ENCODE measurements at places on chromosomes 1 and 21.

- DNase-seq = no peak
Measured at GRCh38 chr1:198773523-198773922, 134.7 kb downstream of the PTPRC start.

DNA sequence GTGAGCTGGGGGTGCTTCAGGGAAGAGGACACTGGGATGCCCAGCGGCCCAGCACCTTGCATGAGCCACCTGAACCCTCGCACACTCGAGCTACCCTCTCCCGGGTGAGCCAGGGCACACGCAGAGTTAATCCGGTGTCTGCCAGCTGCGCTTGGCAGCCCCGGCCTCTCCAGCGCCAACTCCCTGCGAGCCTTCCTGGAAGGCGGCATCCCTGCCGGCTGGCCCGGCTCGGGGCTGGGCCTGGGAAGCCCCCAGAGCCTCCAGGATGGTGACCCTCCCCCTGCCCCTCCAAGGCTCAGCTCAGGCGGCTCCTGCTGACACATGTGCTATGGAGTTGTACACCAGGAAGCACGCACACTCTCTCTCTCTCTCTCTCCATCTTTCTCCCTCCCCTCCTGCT, 48.7 kb downstream of the RAP1GAP start:
- DNase-seq = no peak

- DNase-seq = peak; percentile 3
Measured at GRCh38 chr1:60516996-60517395, 443.4 kb upstream of the C1orf87 start.

DNA sequence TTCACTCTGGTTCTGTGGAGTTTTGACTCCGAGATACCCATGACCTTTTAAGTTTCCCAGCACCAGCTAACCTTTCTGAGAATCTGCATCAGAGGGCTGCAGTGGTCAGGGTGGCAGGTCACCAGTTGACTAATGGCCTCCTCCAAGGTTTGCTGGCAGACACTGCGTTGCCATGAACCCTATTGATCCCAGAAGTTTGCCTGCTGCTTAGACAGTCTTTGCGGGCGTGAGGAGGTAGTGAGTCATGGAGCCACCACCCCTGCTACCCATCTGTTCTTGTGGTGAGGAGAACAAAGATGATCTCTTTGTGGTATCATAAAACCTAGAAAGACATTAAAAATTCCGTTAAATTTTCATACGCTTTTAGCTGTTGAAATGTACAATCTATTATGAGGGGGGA, 180.4 kb downstream of the FGGY start:
- no peak for DNase-seq

- DNase-seq = no peak
Measured at GRCh38 chr21:24097181-24097580, 1510.1 kb downstream of the MRPL39 start.

DNA sequence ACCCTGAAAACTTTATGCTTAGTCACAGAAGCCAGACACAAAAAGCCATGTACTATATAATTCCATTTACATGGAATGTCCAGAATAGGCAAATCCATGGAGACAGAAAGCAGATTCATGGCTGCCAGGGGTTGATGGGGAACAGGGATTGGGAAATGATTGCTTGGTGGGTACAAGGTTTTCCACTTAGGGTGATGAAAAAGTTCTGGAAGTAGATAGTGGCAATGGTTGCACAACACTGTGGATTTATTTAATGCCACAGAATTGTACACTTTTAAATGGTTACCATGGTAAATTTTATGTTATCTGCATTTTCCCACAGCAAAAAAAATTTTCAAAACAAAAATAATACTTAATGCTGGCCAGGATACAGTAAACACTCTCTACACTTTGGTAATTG, 40.6 kb downstream of the ENAH start:
- no peak for DNase-seq

GRCh38 chr1:193322211-193322610, 135.8 kb upstream of the B3GALT2 start:
- DNase-seq = no peak

- DNase-seq = no peak
Measured at GRCh38 chr1:218476385-218476784, 131.2 kb downstream of the TGFB2 start.

GRCh38 chr21:24759348-24760075, 847.8 kb downstream of the MRPL39 start:
- no peak for DNase-seq

DNA sequence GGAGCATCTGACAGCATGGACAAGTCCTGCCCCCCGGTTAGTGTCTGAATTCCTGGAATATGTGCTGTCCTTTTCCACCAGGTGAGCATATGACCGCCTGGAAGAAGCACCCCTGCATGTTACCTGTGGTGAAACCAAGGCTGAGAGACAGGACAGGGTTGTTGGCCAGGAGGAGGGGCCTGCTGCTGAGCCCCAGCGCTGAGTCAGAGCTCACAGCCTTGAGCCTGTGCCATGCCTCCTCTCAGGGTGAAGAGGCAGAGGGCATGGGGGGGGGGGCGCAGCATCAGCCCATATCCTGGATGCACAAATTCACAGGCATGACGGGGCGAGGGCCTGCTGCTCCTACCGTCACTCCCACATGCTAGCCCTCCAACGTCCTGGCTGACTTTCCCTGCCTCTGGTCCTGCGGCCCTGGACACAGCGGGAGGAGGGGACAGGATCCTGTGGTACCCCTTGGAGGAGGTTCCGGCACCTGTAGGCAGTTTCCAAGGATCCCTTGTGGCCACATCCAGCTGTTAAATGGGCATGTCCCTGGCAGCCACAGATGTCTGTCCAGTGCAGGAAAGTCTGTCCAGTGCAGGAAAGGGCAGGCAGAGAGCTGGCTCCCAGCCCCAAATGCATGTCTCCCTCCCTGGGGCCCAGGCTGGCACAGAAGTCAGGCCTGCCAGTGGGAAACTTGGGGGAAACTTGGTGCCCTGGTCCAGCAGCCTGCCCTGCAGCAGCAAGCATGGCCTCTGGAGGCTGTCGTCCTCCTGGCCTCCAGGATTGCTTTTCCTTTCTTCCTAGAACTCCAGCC, 23.9 kb downstream of the TTC34 start:
- DNase-seq = no peak

- no peak for DNase-seq
Measured at GRCh38 chr1:222557148-222557547, 9.2 kb upstream of the HHIPL2 start.

- no peak for DNase-seq
Measured at GRCh38 chr1:212108187-212108586, 72.6 kb downstream of the DTL start.

GRCh38 chr1:20711285-20712214, 6.3 kb downstream of the KIF17 start:
- DNase-seq = no peak

DNA sequence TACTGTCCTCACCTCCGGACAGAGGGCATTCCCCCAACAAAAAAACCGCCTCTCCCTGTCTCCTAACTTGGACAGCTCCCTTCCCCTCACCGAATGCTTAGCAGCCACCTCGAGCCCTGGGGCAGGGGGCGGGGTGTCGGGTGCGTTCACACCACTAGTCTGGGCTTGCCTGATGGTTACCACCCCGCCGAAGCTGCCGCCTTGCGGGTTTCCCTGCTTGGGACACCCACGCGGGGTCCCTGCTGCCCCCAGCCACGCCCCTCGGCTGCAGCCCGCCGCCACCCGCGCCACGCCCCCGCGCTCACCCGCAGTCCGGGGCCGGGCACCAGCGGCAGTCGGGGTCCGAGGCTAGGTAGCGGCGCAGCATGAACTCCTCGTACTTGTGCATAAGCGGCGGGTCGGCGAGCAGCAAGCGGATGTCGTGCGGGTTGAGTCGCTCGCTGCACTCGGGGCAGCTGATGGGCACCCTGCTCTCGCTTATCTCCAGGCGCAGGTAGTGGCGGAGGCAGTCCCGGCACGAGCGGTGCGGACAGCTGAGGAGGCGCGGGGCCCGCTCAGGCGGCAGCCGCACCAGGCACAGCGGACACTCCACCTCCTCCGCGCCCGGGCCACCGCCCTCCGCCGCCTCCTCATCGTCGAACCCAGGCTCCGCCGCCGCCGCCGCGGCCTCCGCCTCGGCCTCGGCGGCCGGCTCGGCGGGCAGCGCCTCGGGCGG, 706 bp downstream of the RNF19B start:
- DNase-seq = no peak

GRCh38 chr1:218304281-218305039, 19.4 kb downstream of the RRP15 start:
- DNase-seq = no peak

DNA sequence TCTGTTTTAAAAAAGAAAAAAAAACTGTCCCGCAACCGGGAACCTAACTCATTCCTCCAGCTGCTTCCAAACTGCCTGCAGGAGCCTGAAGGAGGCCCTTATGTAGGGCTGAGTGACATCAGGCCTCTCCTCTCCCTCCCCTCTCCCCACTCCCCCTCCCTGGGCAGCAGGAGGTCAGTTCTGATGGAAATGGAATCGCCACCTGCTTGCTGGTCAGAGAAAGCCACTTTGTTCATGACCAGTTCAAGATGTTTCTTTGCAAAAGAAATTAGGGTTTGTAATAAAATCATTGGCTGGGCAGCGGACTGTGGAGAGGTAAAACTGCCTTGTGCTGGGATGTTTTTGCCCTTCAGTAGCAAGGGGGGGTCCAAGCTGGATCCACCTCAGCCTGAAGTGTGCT, at the start of gene MAP1LC3C:
MAP1LC3C (minus strand) TSS at position 73 of the 400 bp plus-strand sequence. CDS start 90 bp downstream, outside the sequence.
- no peak for DNase-seq

DNA sequence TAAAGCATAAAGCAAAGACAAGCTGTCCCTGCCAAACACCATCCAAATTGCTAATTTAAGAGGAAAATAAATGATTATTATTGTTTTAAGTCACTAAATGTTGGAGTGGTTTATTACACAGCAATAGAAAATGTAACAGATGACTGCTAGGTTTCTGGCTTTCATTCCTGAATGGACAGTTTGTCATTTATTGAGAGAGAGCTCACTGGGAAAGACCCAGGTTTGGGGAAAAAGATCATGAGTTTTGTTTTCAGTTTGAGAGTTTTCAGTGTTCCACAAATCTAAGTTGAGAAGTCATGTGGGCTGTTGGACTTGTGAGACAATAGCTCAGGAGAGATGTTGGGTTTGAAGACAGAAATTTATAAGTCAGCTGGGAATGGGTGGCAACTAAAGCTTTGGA, 5.4 kb downstream of the GPA33 start:
- no peak for DNase-seq

DNA sequence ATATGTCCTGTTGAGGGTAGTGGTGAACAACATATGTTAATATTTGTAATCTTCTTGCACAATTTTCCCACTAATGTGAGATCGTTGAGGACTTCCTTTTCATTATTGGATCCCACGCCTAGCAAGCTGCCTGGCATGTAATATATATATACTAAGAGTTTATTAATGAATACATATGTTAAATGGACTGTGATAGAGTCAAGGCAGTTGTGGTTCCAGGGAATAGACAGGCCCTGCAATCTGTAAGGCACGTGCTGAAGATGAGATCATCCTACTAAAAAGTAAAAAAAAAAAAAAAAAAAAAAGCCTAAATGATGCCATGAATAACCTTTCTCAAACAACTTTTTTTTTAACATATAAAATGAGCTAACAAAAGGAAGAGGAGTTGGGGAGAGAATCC, 28.9 kb downstream of the PLPPR5 start:
- no peak for DNase-seq

DNA sequence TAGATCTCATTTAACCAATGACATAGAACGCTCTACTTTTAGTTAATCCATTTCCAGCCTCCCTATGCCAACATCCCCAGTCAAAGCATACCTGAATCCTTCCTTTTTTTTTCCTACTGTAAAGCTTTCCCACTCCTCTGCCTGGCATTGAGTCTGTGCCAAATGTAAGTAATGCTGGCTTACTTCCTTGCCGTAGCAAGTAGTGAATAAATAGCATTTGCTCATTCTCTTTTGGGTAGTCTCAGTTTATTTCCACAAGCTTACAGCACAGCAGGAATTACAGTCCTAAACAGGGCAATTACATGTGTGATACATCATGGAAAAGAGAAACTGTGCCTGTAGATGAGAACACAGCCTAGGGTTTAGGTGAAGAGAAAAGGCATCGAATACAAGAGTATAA, 352.6 kb upstream of the NEGR1 start:
- DNase-seq = no peak

DNA sequence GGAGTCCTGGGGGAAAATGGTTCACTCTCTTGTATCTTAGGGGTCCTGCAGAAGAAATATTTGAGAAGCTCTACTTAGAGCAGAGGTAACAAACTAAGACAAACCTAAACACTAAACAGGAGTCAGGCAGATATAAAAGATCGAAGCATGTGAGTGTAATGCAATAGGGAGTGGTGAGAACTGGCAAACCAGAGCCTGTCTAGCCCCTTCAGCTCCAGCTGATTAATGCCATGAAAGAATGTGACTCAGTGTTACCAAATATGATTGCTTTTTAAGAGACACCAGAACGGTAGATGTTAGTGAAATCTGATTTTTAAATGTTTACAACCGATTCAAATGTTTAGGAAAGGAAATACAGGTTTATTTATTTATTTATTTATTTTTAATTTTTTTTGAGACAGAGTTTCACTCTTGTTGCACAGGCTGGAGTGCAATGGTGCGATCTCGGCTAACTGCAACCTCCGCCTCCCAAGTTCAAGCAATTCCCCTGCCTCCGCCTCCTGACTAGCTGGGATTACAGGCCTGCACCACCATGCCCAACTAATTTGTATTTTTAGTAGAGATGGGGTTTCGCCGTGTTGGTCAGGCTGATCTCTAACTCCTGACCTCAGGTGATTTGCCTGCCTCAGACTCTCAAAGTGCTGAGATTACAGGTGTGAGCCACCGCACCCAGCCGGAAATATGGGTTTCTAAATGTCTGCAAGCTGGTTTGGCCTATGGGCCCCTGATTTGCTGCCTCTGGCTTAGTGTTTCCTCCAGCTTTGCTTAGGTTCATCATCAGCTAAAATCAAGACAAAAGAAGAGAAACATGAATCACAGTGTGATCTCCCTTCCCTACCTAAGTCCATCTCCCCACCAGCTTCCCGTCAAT, 12.2 kb downstream of the TXNIP start:
- DNase-seq = no peak

- no peak for DNase-seq
Measured at GRCh38 chr1:79375352-79375751, 368.8 kb upstream of the ADGRL4 start.

DNA sequence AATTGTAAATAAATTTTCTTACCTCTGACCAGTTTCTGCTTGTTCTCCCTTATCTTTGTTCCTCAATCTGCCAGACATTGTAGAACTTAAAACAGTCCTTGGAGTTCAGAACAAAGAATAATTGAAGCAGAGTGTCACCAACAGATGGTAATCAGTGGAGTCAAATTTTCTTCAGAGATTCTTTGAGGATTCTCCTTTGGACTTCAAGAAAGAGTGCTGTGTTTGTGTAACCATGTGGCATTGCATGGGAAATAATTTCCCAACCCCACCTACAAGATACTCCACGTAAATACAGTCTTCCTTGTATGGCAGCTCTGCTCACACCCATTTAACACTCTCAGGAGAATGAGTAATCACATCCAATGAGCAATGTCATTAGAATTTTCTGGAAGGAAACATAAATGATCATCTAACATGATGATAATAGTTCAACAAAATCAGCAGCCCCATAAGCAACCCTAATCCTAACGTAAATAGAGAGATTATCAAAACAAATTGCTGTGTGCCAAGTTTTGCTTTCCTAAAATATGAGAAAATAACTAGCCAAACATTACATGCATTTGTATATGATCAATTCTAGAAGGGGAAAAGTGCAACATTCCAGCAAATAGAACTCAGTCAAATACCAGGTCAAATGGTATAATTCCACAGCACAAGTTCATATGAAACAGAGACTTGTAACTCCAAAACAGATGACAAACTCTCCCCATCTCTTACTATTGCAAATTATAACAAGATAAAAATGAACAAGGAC, 6.9 kb upstream of the DENND1B start:
- DNase-seq = no peak

Measured in left kidney (tissue), 8 donors.